ENCODE measurements at places on chromosomes 4 and X.

GRCh38 chrX:153905481-153906095 lies 1.1 kb downstream of the AVPR2 start:
- DNase-seq = no peak

DNA sequence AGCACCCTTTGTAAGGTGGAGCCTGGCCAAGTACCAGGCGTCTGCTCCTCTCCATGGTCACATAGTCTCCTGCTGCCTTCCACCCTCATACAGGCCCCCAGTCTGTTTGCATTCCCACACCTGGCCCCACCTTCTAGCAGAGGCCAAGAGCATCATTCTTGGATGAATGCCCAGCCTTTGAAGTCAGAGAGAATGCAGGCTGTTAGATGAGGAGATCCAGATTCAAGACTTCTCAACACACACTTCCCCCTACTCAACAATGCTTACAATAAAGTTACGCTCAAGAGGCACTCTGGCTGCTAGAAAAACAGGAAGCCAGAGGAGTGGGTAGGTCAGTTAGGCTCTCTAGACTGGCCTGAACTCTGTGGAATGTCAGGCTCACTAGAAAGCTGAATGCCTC lies 43.3 kb downstream of the SHROOM4 start:
- no peak for DNase-seq

DNA sequence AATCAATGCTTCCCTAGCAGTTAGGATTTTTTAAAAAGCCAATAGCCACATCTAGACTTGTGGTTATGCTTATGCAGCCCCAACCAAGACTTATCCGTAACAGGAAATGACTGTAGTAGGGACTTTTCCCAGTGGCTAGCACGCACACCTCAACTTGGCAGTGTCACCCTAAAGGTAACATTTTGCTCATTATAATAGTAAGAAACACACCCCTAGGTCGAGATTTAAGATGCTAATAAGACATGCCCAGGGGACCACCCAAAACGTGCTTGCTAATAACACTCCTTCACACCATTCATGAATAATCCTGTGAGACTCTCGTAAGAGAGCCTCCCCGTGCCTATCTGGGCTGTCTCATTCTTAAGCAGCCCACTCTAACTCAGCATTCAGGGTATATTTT lies 195.3 kb downstream of the CHIC1 start:
- no peak for DNase-seq

- no peak for DNase-seq
These were observed 18.5 kb upstream of the GRPEL1 start for GRCh38 chr4:7086384-7086783.

DNA sequence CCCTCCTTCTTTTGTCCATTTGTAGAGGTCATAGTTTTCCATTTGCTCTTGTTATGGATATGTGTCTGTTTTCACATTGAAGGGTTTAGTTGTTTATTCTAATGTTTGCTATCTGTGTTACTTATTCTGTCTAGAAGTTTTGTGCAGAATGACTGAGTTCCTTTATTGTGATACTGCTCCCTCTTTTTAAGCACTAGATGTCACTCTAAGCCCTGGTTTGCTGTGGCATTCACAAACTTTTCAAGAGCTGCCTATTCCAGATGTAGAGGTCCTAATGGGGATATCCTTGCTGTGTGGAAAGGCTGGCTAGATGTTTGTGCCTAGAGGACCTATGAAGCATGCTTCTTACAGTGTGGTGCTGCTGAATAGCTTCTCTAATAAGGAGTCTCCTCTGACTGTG lies 338.6 kb downstream of the SPIN4 start:
- DNase-seq = no peak

DNA sequence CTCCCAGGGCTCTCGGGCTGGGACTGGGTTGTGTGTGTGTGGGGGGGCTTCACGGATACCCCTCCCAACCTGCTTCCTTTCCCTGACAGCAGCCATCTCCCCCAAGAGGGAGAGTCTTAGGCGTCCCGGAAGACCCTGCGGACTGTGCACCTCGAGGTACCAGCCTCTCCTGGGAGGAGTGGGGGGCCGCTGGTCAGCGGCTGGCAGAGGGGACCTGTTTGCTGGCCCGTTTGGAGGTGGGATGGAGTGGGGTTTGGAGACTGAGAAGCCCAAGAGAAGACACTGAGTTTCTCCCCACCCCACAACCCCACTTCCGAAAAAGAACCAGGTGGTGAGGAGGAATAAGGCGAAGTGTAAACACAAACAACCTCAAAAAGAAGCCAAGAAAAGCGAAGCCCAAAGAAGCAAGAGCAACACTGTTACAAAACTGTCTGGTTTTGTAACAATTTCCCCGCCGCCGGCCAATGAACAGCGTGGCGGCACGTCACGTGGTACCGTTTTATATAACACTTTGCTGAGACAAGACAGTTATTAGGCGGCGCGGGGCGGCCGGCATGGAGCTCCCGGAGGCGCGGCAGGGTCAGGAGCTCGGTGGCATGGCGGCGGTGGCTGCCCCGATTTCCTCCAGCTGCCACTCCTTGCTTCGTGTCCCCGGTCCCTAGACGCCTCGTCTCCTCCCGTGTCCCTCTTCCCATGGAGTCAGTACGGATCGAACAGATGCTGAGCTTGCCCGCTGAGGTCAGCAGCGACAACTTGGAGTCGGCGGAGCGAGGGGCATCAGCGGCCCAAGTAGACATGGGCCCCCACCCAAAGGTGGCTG lies at the start of gene LONRF3:
LONRF3 (plus strand) TSS at position 531 of the 820 bp plus-strand sequence; CDS start at position 694, 163 bp downstream.
- peak; percentile 37 for DNase-seq

DNA sequence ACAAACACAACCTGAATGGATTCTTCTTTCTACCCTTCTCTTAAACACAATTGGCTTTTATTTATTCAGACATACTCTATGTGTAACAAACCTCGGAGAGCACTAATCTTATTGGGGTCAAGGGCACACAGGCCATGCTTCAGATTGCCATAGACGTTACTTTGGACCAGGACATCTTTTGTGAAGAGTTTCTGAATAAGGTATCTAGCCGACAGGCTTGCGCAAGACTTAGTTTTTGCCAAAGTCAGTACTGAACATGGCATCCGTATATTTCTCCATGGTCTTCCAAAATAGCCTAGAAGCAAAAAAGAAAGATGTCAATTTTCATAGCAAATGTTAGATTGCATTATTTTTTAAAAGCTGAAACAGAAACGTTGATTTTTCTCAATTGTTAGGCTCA lies 49.8 kb downstream of the BEND2 start:
- DNase-seq = no peak

DNA sequence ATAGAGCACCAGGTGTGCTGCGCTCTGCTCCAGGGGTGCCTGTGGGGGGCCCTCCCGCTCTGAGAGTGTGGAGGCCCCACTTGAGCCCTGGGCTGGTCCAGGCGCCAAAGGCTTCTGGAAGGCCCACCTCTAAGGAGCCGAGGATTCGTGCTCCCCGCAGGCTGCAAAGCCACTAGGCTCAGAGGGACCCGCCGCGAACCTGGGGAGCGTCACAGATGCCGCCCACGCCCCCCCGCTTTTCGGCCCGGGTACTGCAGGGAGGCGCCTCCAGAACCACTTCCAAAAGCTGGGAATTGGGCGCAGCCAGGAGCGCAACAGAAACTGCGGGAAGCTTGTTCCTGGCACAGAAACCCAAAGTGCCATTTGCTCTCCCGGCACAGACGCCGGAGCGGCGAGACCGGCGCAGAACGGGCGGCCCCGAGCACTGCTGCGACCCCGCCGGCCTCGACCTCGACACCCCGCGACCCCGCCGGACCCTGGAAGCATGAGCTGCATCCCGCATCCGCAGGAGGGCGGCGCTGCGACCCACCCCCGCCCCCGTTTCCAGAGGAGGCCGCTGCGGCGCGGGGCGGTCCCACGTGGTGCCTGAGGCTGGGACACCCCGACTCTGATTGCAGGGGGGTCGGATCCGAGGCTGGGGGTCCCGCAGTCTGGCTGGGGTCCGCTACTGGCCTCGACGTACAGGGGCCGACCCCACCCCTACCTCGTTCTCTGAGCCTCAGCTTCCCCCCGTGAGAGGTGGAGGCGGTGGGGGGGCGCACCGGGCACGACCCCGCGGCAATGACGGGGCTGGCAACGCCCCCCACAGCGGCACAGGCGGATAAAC lies 30.8 kb downstream of the CPLX1 start:
- no peak for DNase-seq

DNA sequence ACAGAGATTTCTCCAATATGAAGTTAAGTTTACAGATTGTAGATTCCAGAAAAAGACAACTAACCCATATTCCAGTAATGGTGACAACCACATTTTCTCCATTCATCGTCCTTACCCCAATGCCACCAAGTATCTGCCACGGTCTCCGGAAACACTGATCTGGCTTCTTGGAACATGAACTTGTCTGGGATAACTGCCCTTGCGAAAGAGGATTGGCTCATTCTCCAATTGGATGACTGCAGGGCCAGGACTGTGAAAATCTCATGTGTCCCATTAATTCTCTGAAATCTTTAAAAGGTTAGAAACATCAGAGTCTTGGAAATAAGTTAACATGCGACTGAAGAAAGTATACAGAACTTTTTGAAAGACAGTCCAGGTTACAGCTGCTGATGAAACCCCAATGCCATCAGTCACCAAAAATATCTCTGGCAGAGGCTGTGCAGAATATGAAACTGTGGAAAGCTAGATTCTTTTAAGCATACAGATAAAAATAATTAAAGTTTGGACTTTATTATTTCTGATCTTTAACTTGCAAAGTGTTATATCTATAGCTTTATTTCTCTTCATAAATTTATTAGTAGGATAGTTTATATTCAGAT lies 496.9 kb downstream of the PPARGC1A start:
- no peak for DNase-seq

DNA sequence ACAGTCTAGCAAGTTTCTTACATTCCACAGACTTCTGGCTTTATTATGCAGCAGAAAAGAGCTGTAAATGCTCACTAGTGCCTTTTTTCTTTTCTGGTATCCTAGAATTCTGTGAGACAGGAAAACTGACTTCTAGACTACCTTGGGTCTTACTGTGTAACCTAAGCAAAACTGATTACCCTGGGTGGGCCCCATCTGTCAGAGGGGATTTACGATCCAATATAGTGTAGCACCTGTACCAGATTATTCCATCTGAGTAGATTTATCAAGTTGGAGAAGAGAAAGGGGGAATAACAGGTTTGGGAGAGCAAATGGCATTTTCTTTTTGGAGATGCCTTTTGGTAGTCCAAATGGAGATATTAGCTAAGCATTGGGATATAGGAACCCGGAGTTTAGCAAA lies 46.7 kb downstream of the FSTL5 start:
- no peak for DNase-seq

DNA sequence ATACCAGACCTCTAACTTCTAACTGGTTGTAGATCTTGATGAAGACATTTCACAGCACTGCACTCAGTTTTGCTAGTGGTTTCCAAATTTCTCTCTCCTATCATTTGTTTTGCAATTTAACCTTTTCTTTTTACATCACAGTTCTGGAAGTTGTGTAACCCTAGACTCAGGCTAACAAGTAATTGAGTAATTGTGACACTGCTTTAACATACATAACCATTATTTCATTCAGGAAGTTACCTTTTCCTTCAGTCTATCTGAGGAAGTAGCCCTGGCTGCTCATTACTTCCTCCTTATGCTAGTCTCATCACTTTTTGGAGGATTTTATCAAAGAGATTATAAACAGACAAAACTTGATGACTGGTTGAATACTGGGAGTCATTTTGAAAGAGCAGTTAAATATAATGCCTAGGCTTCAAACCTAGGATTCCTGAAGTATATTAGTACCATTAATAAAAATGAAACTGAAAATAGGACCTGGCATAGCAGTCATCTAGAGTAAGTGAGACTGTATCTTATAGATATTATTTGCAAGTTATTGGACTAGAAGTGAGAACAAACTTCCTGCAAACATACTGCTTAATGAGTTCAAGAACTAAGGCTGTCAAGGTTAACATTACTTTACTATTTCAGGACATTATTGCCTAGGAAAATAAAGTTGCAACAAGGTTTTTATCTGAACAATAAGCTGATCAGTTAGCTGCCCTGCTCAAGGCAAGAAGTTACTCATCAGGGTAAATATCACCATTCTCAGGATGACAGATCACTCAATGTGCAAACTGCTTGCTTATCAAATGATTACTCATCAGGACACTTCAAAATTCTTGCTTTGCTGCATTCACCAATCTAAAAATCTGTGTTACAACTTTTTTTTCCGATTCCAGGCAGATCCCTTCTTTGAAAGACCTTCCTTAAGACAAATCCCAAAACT lies 25.6 kb upstream of the TEX13C start:
- DNase-seq = no peak

DNA sequence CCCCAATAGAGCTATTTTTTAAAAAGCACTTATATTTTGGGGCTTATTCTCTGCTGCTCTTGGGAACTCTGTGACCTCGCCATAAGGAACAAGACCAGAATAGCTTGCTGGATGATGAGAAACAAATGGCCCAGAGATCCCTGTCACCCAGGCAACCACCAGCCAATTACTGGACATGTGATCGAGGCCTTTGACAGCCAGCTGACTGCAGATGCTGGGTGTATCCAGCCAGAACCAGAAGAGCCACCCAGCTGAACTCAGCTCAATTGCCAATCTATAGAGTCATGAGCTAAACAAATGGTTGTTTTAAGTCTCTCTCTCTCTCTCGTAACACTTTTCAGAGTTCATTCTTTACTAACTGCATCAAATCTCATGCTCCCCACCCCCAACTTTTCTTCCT lies 24.4 kb upstream of the CITED1 start:
- DNase-seq = no peak

GRCh38 chr4:2977211-2978088 lies 14.1 kb downstream of the GRK4 start:
- no peak for DNase-seq

- DNase-seq = no peak
These were observed 231.1 kb upstream of the ANXA3 start for GRCh38 chr4:78320349-78320935.

GRCh38 chr4:78033861-78034260 lies 23.3 kb upstream of the FRAS1 start:
- no peak for DNase-seq

GRCh38 chrX:16063141-16063540 lies 60.2 kb upstream of the GRPR start:
- DNase-seq = no peak

GRCh38 chr4:17636696-17637622 lies 22.5 kb downstream of the MED28 start:
- DNase-seq = peak; percentile 48

GRCh38 chrX:110408949-110409588 lies 50.4 kb downstream of the RTL9 start:
- no peak for DNase-seq

DNA sequence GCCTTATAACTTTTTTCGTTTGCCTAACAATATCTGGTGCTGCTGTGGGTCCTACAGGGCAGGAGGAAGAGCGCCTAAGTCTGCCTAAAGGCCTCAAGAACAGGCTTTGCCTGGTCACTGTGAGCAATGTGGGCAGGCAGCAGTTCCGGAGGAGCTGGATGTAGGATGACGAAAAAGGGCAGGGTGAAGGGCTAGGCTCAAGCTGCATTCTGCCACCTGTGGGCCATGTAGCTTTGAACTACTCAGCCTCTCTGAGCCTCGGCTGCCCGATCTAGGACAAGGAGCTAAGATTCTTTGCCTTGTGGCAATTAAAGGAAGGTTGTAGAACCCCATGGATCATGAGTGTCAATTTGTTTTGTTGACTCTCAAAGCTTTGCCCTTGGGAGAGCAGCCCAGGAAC lies 57.1 kb upstream of the MAMLD1 start:
- no peak for DNase-seq

GRCh38 chrX:34426334-34426733 lies 230.8 kb downstream of the TMEM47 start:
- DNase-seq = no peak
